ENCODE measurements at places on chromosomes 1 and 21. TPM values are rescaled to one million over a fixed set of nuclear protein-coding genes. Genes with fewer than 3 reads are reported as not detected.

Gene RPTN
- total RNA-seq: not detected

- no peak overlapping the region for H3K27ac ChIP-seq
- H3K4me1 ChIP-seq: peaks cover 4% of the 10 kb centered on the region
- no peak overlapping the region for H3K4me3 ChIP-seq
- H3K27me3 ChIP-seq: no peaks in the 10 kb centered on the region
- DNase-seq: no peak
These were observed 14.6 kb upstream of the CLDN14 start for GRCh38 chr21:36494557-36494956.

- no peak for DNase-seq
- peaks cover 14% of the 10 kb centered on the region for H3K4me1 ChIP-seq
- no peaks in the 10 kb centered on the region for H3K36me3 ChIP-seq
- no peak overlapping the region for H3K4me3 ChIP-seq
These were observed 156.8 kb upstream of the HOOK1 start for GRCh38 chr1:59657873-59658465.

DNA sequence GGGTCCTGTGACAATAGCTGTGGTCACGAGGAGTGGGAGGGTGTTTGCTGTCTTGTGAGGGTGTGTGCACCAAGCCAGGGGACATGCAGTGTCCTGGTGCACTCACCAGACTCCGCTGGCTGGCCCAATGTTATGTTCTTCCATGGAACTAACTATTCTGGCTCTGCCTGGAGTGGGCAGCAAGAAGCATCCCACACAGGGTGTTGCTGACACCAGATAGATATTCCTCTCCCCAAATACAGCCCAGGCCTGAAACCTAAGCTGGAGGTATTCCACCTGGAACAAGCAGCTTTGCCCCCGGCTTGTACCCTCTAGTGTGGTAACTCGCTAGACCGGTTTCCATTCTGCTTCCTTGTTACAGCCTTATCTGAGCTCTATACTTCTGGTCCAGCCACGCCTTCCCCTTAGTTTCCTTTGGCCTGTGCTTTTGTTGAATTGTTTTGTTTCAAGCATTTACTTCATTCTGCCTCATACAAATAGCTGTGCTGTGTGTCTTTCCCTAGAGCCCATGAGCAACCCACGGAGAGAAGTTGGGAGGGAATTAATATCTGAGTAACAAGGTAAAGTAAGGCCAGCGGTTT, 14.7 kb upstream of the LY9 start:
- no peak overlapping the region for H3K27ac ChIP-seq
- no peaks in the 10 kb centered on the region for H3K27me3 ChIP-seq
- H3K36me3 ChIP-seq: no peaks in the 10 kb centered on the region
- DNase-seq: no peak

- H3K27ac ChIP-seq: no peak overlapping the region
- H3K27me3 ChIP-seq: no peaks in the 10 kb centered on the region
- no peak for DNase-seq
These were observed 66.3 kb downstream of the CACHD1 start for GRCh38 chr1:64535938-64536835.

Measured in neural progenitor cell (in vitro differentiated cells).